ENCODE measurements at places on chromosomes 1 and 21. TPM values are rescaled to one million over a fixed set of nuclear protein-coding genes. Genes with fewer than 3 reads are reported as not detected.

The UMODL1 gene
- total RNA-seq = 0.22 TPM

The LCE1E gene
- total RNA-seq = not detected

The SPTA1 gene
- 0.16 TPM for total RNA-seq

The NEGR1 gene
- 17.2 TPM for total RNA-seq

The TMPRSS15 gene
- not detected for total RNA-seq

The SSU72 gene
- 107 TPM for total RNA-seq

The LIN28A gene
- 6.0 TPM for total RNA-seq

The KIF14 gene
- 1.1 TPM for total RNA-seq

The RNF186 gene
- total RNA-seq = not detected

The ZC3H11A gene
- 105 TPM for total RNA-seq

The TNNT2 gene
- 0.56 TPM for total RNA-seq

The SELE gene
- 0.47 TPM for total RNA-seq

DNA sequence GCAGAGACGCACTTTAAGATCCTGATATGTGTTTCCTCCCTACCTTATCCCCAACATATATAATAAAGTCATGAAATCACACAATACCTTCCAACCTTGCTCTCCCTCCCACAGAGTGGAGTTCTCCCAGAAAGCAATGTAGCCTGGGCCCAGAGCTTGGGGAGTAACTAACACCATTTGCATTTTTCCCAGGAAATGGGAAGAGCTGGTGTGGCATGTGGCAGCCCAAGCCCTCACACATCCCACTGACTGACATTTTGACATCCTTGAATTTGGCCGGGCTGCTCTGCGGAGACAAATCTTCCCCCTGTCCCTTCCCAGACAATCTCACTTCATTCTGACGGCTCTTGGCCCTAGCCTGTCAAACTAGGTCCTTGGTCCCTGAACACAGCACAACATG is 37.0 kb upstream of the ATP2B4 start:
- ATAC-seq = peak; percentile 6

DNA sequence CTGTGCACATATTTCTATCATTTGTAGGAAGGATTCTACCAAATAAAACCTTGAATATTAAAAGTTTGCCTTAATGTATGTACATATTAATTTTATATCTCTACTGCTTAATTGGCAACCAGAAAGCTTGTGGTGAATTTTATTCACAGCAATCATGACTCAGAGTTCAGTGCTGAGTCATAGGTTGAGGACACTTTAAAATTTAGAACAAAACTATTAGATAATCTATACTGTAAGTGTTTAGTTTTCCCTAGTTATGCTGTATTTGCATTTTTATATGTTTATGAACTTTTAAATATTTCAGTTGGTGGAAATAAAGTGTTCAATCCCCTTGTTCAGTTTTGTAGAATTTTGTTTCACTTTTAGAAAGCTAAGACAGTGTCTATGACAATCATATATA is 841.5 kb downstream of the KCNT2 start:
- ATAC-seq = no peak

DNA sequence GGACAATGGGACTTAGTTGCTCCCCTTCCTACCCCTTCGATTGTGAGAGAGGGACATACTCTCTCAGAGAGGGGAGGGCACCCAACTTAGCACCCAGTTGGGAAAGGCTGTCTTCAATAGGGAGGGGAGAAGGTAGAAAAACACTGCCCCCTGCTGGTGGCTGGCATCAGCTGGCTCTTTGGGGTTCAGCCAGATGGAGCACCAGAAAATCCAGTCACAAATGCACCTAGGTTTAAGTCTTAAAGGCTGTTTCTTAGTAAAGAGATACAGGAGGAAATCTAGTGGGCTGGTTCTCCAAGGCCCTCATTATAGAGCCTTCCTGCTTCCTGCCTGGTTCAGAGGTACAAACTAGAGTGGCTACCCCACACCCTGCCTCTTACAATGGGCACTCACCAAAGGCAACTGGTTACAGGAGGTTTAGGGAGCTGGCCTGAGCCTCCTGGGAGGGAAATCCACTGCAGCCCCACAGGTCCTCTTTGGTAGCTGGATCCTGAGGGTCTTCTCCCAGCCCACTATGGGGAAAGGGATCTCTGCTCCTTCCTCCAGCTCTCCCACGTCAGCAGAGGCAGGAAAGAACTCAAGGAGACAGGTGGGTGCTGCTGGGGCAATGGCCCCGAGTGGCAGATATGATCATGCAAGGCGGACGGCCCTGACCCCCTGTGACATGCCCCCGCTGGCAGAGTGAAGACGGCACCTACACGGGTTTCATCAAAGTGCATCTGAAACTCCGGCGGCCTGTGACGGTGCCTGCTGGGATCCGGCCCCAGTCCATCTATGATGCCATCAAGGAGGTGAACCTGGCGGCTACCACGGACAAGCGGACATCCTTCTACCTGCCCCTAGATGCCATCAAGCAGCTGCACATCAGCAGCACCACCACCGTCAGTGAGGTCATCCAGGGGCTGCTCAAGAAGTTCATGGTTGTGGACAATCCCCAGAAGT is 28.3 kb downstream of the EIF2D start:
- peak; percentile 80 for ATAC-seq

DNA sequence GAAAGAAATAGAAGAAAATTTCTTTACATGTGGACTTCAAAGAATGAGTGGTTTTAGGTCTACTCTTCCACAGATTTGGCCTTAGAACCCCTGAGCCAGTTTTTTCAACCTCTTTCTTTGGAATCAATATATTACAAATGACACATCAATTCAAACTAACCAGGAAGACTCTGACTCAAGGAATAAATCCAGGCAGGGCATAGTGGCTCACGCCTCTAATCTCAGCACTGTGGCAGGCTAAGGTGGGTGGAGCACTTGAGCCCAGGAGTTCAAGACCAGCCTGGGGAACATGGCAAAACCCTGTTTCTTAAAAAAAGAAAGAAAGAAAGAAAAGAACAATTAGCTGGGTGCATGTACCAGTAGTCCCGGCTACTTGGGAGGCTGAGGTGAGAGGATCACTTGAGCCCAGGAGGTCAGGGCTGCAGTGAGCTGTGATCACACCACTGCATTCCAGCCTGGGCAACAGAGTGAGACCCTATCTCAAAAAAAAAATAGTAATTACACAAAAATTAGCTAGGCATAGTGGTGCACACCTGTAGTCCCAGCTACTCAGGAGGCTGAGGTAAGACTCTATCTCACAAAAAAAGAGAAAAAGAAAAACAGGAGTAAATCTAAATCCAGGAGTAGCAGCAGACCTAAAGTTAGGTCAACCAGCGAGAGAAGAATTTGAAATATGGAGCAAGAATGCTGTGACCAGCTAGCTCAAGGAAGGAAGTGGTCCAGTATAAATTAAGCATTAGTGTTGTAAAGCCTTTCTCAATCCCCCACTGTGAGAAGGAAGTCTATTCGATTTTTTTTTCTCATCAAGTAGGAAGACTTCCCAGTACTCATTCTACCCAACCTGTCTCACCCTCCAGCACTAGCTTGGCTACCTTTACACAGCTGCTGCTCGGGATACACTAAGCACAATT is 1.9 kb downstream of the SORT1 start:
- no peak for ATAC-seq

DNA sequence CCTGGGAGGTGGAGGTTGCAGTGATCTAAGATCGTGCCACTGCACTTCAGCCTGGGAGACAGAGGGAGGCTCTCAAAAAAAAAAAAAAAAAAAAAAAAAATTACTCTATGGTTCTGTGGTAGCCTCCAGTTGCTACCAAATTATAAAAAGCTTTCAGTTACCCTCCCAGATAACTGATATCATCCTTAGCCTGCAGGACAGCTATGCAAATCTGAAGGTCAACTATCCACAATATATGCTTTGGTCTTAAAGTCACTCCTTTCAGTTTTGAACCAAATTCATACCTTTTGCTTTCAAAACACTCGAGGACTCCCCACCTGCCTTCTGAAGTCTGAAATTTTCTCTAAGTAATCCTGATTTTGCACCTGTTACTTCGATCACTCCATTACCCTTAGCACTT is 3.1 kb downstream of the MIXL1 start:
- ATAC-seq = no peak

DNA sequence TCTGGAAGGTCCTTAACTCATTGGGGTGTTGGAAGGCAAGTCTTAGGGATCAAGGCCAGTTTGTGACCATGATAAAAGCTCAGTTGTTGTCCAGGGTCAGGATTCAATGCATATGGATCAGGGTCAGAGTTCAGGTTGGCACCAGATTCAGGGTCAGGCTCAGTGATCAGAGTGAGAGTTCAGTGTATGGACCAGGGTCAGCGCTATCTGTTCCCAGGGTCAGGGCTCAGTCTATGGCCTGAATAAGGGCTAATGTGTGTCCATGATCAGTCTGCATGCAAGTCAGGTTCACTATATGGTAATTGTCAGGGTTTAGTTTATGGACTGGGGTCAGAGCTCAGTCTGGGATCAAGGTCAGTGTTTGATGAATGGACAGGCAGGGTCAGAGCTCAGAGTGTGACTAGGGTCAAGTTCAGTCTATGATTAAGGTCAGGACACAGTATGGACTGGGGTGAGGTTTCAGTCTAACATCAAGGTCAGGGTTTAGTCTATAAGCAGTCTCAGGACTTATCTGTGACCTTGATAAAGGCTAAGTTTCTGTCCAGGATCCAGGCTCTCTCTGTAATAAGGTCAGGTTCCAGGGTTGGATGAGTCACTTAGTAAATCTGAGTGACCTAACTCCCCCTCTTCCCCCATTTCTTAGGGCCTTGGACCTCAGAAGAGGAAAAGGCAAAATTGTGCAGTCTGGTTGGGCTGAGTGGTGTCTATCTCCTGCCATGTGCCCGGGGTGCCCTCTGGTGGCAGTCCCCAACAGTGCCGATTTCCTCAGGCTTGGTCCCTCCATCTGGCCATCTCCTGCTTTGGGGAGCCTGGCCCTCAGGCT is 23.8 kb downstream of the KNCN start:
- peak; percentile 68 for ATAC-seq

- peak; percentile 95 for ATAC-seq
Observed at GRCh38 chr1:89820422-89821321, at the start of gene LRRC8D. Gene LRRC8D (plus strand): TSS chr1:89821032. CDS start chr1:89933069, 112,037 bp downstream.

GRCh38 chr1:18090636-18091035 is 17.0 kb upstream of the IGSF21 start:
- ATAC-seq = no peak

DNA sequence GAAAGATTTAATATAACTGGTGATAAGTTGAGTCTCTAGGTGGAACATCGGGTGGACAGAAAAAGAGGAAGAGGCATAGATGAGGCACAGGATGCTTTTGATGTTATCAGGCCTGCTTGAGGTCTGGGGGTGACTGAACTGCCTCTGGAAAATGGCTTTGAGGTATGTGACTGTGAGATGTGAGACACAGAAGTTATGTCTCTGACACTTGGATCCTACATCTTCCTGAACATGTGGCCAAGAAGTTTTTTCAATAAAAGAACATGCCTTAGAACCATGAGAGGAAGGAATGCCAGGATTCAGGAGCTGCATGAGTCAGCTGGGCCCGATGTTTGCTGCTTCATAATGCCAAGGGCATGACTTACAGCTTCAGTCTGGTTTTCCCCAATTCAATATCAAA is 11.5 kb upstream of the AIM2 start:
- peak; percentile 9 for ATAC-seq

- ATAC-seq = peak; percentile 43
Observed at GRCh38 chr1:69707103-69707502, 139.4 kb downstream of the LRRC7 start.

DNA sequence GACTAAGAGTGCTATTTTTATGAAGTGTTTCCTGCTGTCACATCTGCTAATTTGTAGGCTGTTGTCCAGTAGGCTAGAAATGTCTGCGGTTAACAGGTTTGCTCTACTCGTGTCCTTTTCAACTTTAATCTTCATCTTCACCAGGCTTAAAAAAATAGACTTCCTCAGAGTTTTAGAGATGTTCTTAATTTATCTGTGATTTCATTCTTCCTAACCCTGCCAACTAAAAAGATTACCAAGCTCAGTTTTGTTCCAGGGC is 66.8 kb downstream of the SASS6 start:
- no peak for ATAC-seq

GRCh38 chr1:111831153-111831552 is 75.5 kb downstream of the DDX20 start:
- no peak for ATAC-seq

GRCh38 chr1:3423245-3423829 is 31.1 kb upstream of the ARHGEF16 start:
- peak; percentile 88 for ATAC-seq

DNA sequence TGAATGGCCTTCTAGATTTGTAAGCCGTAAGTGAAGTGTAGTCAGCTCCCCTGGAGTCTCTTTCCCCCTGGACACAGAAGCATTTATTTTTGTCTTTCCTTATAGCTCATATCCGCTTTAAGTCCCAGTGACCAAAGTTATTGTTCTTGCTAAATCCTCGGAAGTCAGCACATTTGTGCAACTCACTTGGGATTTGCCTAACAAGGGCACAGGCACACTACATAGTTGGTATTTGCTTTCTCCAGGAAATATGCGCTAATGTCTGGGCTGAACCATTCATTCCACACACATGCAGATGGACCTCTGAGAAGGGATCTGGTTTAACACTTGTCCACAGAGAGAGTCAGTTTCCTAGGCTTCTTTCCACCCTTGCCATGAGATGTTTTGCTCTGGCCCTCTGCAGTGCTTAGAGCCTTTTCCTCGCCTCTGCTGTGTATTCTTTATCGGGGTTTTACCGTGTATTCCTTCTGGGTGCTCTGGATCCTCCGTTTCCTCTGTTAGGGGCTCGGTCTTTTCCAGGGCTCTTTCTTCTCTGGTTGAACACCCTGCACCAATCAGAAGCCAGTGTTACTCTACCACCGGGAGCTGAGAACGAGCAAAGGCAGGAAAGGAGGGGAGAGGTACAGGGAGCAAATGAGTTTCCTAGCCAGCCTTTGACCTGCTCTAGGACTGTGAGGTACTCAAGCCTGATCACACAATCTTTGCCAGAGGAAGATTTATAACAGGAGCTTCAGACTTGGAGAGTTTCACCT is 72.4 kb downstream of the ABCA4 start:
- peak; percentile 16 for ATAC-seq

- ATAC-seq = peak; percentile 91
Observed at GRCh38 chr1:234709473-234710228, 99.7 kb upstream of the IRF2BP2 start.

- no peak for ATAC-seq
Observed at GRCh38 chr1:209380420-209380819, 203.1 kb upstream of the CAMK1G start.

GRCh38 chr1:234837713-234838112 is 227.7 kb upstream of the IRF2BP2 start:
- no peak for ATAC-seq

- ATAC-seq = no peak
Observed at GRCh38 chr1:32713081-32713480, 10.5 kb upstream of the SYNC start.

GRCh38 chr1:112007169-112007568 is 17.7 kb upstream of the KCND3 start:
- no peak for ATAC-seq

DNA sequence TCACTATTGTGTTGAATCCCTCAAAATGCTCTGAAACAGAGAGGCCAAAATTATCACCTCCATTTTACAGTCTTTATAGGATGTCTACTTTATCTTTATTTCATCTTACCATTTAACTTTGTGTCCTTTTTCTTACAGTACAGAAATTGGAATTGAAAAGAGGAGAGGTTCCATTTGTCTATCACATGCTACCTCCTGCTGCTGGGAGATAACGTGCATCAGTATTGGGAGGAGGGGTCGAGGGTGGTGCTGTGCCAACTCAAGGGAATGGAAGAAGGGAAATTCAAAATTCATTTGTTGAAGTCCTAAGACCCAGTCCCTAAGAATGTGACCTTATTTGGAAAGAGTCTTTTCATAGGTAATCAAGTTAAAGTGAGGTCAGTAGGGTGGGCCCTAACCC is 85.3 kb downstream of the HHIPL2 start:
- no peak for ATAC-seq

GRCh38 chr1:205042911-205043806 is at the start of gene CNTN2:
Gene CNTN2 (plus strand): TSS chr1:205043212. CDS start chr1:205053186, 9,974 bp downstream.
- peak; percentile 93 for ATAC-seq

GRCh38 chr1:156944848-156945247 is 24.4 kb downstream of the LRRC71 start:
- no peak for ATAC-seq

- no peak for ATAC-seq
Observed at GRCh38 chr1:235045034-235045690, 83.5 kb downstream of the TOMM20 start.

Measured in motor neuron (in vitro differentiated cells).